ENCODE measurements at places on chromosomes 4 and X. TPM values are rescaled to one million over a fixed set of nuclear protein-coding genes. Genes with fewer than 3 reads are reported as not detected.

Gene TMEM164
- 17.6 TPM for total RNA-seq

Gene TRAM1L1
- total RNA-seq: 3.1 TPM

Gene SSX5
- not detected for total RNA-seq

Gene RIBC1
- 0.34 TPM for total RNA-seq

Gene RHOXF2
- not detected for total RNA-seq

Gene CENPC
- 10.0 TPM for total RNA-seq

All from astrocyte (in vitro differentiated cells and primary cell).